ENCODE measurements at places on chromosomes 2 and 18. TPM values are rescaled to one million over a fixed set of nuclear protein-coding genes. Genes with fewer than 3 reads are reported as not detected.

BCL11A gene
- total RNA-seq = 1.8 TPM

ANO7 gene
- total RNA-seq = 0.85 TPM

MEP1B gene
- not detected for total RNA-seq

HOXD12 gene
- total RNA-seq = not detected

MYL1 gene
- not detected for total RNA-seq

CYP27A1 gene
- 0.26 TPM for total RNA-seq

GPBAR1 gene
- not detected for total RNA-seq

HNRNPLL gene
- total RNA-seq = 49.4 TPM

ICA1L gene
- total RNA-seq = 2.6 TPM

MGAT5 gene
- 131 TPM for total RNA-seq

PARD6G gene
- total RNA-seq = 0.34 TPM

MTA3 gene
- 29.9 TPM for total RNA-seq

ASB18 gene
- total RNA-seq = not detected

KCNS3 gene
- total RNA-seq = 1.3 TPM

SPR gene
- total RNA-seq = 22.7 TPM

DSC1 gene
- total RNA-seq = not detected

IL1RL1 gene
- total RNA-seq = not detected

ADRA2B gene
- not detected for total RNA-seq

ALK gene
- total RNA-seq = not detected

NCOA1 gene
- total RNA-seq = 9.4 TPM

Measured in HFFc6 (cell line).